ENCODE measurements at places on chromosomes 7 and 10.

- no peak for DNase-seq
Observed at GRCh38 chr7:13185139-13185538, 497.7 kb downstream of the ARL4A start.

DNA sequence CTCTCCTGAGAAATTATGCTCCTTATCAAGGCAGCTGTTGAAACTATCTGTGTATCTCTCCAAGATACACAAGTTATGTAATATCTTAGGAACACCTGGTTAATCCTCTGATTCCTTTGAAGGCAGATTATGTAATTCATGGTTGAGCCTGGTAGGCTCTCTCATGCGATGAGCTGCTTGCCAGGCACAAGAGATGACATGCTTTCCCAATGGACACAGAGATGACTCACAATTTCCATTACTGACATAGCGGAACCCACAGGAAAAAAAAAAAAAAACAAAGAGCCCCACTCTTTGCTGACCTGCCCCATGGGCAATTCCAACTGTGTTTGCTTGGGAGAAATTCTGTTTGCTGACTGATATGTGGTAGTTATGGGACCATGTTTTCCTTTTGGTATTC, 736.4 kb upstream of the PHF14 start:
- no peak for DNase-seq

GRCh38 chr10:132593900-132594876, 56.6 kb downstream of the INPP5A start:
- peak; percentile 44 for DNase-seq

GRCh38 chr7:32518534-32519140, 23.3 kb downstream of the AVL9 start:
- DNase-seq = no peak

- no peak for DNase-seq
Observed at GRCh38 chr7:139370301-139370942, 10.7 kb downstream of the LUC7L2 start.

DNA sequence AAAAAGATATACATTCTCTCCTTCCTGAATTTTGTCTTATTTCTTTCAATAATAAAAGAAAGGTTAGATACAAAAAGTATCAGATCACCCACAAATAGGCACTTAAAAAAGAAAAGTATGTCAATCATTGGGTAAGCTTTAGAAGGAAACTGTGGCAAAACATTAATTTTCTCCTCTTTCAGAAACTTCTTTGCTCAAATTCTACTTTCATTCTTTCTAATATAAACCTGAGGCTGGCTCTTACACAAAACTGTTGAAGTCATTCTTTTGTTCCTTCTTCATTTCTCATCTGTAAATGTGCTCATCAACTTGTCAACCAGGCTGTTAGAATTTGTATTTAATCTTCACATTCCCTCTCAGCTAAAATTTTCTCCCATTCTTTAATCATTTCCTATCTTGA, 124.6 kb downstream of the LRRN3 start:
- no peak for DNase-seq

- no peak for DNase-seq
Observed at GRCh38 chr7:136528329-136528728, 340.1 kb upstream of the CHRM2 start.

GRCh38 chr10:100391163-100392002, 44.4 kb downstream of the SCD start:
- no peak for DNase-seq

All from memory B cell (primary cell).